ENCODE measurements at places on chromosomes 2 and 18.

- no peak for DNase-seq
Observed at GRCh38 chr2:41741951-41742595, 305.7 kb upstream of the PKDCC start.

DNA sequence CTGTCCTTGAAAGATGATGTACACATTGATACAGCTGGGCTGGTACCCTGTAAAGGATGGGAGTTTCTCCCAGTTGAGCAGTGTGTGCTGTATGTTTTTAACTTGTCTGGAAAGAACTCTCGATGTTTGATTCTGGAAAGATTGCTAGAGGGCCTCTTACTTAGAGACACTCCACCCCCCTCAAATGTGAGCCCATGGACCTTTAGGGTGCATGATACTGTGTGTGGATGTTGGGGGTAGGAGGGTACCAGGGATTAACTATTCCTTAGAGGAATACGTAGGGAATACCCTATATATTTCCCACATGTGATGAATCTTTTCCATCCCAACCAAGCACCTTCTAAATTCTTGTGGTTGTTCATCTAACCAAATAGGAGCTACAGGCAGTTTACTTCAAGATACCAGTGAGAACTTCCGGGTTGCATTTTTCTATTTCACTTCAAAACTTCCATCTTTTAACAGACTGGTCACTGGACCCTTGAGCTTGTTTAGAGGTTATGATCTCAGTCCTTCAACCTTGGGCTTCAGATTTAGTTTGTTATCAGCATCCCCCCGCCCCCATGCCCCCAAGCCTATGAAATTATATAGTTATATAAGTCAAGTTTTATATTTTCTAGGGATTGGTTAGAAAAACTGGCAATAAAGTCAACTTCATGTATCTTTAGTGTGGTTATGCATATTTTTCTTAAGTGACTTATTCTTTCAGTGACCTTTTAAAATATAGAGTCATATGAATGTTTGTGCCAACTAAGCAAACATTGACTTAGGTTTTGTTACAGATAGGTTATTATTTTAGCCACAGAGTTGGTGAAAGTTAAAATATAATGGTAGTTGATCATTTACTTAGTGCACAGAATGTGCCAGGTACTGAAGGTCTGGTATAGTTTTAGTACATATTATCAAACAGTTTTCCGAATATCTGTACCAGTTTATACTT lies 18.2 kb downstream of the AFTPH start:
- DNase-seq: no peak

DNA sequence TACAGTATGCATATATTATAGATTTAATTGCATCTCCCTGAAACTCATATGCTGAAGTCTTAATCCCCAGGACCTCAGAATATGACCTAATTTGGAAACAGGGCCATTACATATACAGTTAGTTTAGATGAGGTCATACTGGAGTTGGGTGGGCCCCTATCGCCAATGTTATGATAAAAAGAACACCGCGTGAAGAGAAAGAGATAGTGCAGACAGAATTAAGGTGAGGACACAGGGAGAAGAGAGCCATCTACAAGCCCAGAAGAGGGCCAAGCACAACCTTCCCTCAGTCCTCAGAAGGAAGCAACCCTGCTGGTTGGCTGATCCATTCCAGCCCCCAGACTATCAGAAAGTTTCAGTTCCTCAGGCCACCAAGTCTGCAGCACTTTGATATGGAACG lies 311.9 kb upstream of the RAB6C start:
- DNase-seq: no peak

DNA sequence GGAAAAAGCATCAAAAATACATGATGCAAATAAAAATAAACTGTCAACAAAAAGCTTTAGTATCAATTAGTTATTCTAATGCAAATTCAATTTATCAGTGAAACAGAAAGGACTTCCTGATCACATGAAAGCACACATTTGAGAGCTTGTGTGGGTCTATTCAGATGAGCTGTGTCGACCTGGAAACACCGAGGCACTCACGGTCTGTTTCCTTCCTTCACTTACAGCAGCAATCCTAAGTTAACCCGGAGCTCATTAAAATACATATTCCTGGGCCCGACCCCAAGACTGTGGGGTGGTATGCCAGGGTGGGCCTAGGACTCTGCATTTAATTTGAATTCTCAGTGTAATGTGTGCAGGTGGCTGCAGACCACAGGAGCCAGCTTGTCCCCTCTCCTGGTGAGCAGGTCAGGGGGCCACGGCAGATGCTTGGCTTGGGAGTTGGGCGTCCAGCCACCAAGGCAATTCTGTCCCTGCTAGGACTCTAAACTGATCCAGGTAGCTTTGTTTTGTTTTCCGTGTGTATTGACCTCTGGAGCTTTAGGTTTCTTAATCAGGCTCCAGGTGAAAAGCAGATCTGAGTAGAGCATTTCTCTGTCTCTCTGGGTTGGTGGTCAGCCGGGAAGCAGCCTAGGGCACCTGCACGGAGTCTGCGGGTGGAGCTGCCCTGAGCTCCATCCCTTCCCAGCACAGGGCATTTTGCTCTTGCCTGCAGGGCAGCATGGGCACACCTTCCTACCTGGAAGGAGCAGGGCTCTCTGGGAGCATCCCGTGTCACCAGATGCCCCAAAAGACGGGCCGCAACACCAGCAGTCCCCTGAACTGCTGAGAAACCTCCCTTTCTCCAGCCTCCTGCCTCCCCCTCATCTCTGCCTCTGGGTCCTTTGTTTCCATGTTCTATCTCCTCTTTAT lies 9.0 kb downstream of the MBP start:
- DNase-seq: no peak

- DNase-seq: no peak
Observed at GRCh38 chr2:183089192-183089851, 10.8 kb downstream of the DUSP19 start.

DNA sequence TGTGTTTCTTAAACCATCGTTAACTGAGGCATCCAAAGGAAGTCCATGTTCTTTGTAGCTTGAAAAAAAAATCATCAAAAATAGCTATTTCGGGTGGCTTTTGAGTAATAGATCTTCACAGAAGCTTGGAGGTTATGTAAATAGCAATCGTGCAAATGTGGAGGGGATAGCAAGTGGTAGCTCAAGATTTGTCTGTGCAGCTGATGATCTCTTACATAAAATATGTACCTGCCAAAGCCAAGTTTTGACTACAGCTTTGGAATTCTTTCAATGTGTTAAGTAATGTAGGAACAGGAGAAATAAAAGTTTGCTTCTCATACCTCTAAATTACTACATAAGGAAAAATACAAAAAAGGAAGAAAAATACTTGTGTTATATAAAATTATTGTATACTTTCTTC lies 1432.0 kb downstream of the DPP10 start:
- no peak for DNase-seq

DNA sequence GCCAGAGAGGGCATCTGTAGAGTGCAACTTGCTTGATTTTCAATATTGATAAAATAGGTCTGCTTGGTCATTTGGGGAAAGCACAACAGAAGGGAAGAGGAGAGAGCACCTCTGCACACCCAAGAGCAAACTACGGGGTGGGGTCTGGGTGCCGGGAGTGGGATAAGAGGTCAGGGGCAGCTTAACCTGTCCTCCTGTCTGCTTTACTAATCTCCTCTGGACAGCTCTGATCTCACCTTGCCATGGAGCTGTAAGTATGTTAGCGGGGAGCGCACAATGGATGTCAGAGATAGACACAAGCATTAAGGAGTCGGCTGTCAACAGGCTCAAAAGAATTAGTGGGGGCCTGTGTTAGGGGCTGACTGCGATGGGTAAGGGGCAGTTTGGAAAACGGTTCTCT lies 328.7 kb downstream of the CYRIA start:
- DNase-seq: no peak

DNA sequence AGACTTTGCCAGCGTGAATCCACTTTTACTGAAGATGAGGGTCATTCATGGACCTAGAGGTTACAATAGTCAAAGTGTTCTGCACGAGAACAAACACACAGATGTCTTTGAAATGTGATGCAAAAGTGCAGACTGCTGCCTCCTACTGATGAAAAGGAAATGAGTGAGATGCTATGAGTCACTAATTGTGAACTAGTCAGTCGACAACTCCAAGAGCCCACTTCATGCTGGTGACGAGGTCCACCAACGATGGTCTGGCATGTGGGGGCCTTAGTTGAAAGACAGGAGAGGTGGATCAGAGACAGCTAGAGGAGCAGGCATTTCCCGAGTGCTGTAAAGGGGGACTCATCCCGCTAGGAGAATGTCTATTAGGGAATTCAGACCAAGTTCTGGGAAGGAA lies 17.1 kb upstream of the ZNF236 start:
- no peak for DNase-seq

DNA sequence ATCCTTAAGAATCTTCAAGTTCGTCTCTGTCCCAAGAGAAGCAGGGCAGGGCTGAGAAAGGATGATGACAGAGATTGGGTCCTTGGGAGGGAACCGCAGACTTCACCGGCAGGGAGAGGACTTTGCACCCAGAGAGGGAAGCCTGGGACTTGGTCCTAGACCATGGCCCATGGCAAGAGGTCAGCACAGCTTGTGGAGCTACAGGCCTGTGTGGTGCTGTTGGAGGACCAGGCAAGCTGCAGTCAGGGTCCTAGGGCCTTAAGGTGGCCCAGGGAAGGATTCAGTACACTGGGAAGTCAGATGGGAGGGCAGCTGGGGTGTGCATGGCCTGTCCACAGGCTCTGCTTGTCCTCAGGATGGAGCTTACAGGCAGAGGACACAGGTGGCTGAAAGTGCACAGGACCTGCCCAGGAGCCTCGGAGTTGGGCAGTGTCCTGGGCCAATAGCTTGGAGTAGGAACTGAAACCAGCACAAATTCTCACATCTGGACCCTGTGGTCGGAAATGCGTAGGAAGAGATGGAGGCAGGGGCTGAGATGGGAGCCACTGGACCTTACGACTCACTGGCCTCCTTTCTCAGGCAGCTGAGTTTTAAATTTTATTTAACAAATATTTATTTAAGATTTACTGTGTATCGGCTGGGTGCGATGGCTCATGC lies 56.4 kb upstream of the TCF7L1 start:
- no peak for DNase-seq

GRCh38 chr18:14768241-14768640 lies 20.3 kb downstream of the ANKRD30B start:
- DNase-seq: no peak

DNA sequence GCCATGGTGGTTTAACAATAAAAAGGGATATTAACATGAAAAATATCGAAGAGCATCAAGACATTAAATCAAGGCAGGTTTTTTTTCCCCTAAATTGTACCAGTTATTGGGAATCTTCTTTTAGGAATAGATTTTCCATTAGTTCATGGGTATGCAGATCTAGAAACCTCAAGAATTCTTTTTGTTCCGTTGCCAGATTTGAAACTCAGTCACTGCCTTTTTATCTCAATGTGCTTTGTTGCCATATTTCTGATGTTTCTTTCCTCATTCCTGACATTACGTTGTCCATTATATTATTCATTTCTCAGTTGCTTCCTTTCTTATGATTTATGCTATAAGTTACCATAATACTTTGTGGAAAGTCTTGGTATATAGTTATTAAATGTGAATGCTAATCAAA lies 162.2 kb downstream of the CD226 start:
- no peak for DNase-seq

DNA sequence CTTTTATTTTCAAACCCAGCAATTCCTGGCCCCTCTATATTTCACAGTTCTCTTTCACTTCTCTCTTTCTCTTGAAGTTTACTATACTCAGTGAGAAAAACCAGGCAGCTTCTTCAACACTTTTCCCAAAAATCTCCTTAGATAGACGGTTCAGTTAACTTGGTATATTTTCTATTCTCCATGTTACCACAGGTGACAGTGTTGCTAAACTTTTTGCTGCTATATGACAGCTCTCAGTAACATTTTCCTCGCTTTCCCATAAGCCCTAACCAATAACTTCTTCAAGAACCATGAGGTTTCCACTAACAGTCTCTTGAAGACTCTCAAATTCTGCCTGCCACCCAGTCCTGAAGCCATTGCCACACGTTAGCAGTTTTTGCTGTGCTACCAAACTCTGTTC lies 45.8 kb downstream of the CYBRD1 start:
- no peak for DNase-seq

DNA sequence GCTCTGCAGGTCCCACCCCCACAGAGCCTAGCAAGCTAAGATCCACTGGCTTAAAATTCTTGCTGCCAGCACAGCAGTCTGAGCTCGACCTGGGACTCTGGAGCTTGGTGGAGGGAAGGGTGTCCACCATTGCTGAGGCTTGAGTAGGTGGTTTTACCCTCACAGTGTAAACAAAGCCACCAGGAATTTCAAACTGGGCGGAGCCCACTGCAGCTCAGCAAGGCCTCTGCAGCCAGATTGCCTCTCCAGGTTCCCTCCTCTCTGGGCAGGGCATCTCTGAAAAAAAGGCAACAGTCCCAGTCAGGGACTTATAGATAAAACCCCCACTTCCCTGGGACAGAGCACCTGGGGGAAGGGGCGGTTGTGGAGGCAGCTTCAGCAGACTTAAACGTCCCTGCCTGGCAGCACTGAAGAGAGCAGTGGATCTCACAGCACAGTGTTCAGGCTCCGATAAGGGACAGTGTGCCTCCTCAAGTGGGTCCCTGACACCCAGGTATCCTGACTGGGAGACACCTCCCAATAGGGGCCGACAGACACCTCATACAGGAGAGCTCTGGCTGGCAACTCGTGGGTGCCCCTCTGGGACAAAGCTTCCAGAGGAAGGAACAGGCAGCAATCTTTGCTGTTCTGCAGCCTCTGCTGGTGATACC lies 20.0 kb upstream of the NEMP2 start:
- no peak for DNase-seq

DNA sequence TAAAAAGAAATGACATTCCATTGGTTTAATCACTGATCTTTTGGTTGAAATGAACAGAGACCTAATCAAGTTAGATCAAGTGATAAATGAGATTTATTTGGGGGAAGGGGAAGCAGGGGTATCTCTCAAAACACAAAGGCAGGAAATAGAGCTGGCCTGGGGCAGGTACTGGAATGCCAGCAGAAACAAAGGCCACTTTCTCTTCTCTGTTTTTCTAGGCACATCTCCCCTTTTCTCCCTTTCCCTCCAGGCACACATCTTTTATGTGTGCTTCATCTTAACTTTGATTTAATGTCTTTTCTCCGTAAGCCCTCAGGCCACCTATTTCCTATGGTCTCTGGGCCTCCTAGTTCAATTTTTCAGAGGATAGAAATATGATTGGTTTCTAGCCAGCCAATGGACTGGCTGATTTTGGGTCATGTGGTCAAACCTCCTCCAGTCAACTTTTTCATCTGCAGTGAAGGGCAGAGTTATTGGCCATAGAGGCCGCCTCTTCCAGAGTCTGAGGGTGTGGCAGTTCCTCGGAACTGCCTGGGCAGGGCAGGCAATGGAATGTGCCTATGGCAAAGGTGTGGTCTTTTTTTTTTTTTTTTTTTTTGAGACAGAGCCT lies 58.9 kb upstream of the FAM136A start:
- DNase-seq: no peak

GRCh38 chr18:36610258-36610657 lies 218.5 kb downstream of the TPGS2 start:
- DNase-seq: no peak

GRCh38 chr2:212842544-212843185 lies 304.1 kb upstream of the ERBB4 start:
- DNase-seq: no peak

- no peak for DNase-seq
Observed at GRCh38 chr2:150274108-150274507, 213.4 kb downstream of the RND3 start.
